ENCODE measurements at places on chromosomes 5 and 9.
A peak's percentile ranks its signal among the peaks of the same experiment; 100 is the strongest.

- DNase-seq, result no peak
These were observed 238.6 kb upstream of the ANKRD55 start for GRCh38 chr5:56471707-56472106.

GRCh38 chr5:32285510-32286138, 27.1 kb downstream of the MTMR12 start:
- DNase-seq, result no peak

GRCh38 chr5:135979510-135979909, 24.7 kb upstream of the LECT2 start:
- no peak for DNase-seq

DNA sequence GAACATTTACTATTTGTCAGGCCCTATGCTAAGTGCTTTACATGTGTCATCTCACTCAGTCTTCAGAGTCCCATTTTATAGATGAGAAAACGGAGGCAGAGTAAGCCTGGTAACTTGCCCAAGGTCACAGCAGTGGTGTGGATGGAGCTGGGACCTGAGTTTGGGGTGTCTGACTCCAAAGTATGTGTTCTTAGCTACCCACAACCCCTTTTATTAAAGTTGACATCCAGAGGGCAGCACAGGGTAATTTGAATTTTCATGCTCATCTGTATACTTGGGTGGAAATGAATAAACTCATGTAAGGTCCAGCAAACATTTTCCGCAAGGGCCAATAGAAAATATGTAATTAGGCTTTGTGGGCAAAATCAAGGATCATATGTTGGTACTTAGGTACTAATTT, 93.4 kb upstream of the SLC25A48 start:
- DNase-seq, result no peak

DNA sequence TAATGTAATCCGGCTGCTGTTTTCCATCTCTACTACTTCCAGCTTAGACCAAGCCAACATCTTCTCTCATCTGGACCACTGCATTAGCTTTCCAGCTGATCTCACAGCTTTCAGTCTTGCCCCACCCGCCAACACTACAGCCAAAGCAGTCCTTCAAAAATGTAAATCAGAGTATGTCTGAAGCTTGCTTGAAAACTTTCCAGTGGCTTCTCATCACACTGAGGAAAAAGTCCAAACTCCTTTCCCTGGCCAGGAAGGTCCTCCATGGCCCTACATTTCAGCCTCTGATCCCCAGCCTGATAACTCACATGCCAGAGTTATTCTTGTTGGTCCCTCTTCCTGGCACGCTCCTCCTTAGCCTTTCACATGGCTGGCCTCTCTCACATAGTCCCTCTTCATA, 38.5 kb downstream of the TTC1 start:
- DNase-seq, result no peak

DNA sequence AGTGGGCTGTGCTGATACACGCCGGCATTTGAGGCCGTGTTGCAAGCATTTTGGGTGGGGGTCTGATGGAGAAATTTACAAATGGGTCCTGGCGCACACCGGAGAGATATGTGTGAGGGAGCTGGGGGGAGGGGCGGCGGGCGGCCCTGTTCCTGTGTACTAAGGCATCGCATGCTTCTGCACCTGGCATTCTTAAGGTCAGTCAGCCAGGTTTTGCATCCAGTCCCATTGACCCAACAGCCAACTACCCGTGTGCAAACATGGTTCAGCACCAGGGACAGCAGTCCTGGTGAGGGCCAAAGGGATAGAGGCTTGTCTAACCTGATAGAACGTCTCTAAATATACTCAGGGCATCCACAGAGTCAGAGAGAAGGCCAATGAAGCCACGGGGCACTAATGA, 839 bp downstream of the GABRG2 start:
- peak; percentile 54 for DNase-seq

Data from LoVo (cell line).